ENCODE measurements at places on chromosomes 1 and 21.

GRCh38 chr1:15952317-15953258 lies 23.3 kb downstream of the ZBTB17 start:
- no peak for DNase-seq

DNA sequence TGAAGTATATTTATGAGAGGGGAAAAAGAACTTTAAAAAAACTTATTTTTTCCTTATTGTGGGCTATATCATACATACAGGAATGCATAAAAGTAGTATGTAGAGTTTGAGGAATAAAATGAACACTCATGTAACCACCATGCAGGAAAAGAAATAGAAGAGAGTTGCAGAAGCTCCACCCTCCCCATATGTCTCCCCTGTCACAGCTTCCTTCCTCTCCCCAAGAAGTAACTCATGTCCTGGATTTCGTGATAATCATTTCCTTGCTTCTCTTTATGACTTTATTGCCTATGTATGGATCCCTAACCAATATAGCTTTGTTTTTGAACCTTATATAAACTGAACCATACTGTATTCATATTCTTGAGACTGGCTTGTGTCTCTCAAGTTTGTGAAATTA lies 126.4 kb downstream of the ZZZ3 start:
- no peak for DNase-seq

GRCh38 chr21:30936207-30936606 lies 54.8 kb upstream of the KRTAP11-1 start:
- no peak for DNase-seq

DNA sequence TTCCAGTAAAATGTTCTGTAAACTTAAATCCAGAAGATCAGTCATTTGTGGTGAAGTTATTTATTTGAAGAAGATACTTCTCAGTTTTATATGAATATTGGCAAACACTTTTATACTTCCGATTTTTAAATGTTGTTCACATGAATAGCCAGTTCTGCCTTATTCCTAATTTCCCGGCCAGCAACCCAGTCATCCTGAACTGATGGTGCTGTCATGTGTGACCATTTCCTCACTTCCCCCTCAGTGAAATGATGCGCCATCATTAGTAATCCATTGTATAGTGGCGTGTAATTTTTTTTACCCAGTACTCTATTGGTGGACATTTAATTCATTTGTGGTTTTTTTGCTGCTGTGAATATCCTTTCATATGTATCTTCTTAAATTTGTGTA lies 16.4 kb downstream of the GPSM2 start:
- DNase-seq: no peak

GRCh38 chr1:19756480-19756879 lies 43.2 kb downstream of the TMCO4 start:
- no peak for DNase-seq
